ENCODE measurements at places on chromosomes 7 and 10. TPM values are rescaled to one million over a fixed set of nuclear protein-coding genes. Genes with fewer than 3 reads are reported as not detected.

Gene PGAM2
- total RNA-seq = 0.11 TPM

Gene PLXNA4
- total RNA-seq = not detected

Gene LBX1
- total RNA-seq = not detected

Gene WDR86
- total RNA-seq = not detected

Gene MYOZ1
- total RNA-seq = not detected

Gene LRRC17
- 0.27 TPM for total RNA-seq

Gene SLC18A3
- not detected for total RNA-seq

Gene ATRNL1
- 0.07 TPM for total RNA-seq

Gene RSPH10B2
- not detected for total RNA-seq

Gene TMEM229A
- total RNA-seq = not detected

Gene SFTPA1
- not detected for total RNA-seq

Gene NAT16
- not detected for total RNA-seq

Gene ZNF727
- not detected for total RNA-seq

Gene LRRD1
- total RNA-seq = not detected

Gene ZYX
- total RNA-seq = 126 TPM

Gene LIPF
- total RNA-seq = not detected

Gene ARMC3
- total RNA-seq = not detected

Gene MRLN
- not detected for total RNA-seq

Gene AKR1D1
- not detected for total RNA-seq

Gene BZW2
- total RNA-seq = 72.8 TPM

Gene TDRD1
- total RNA-seq = not detected

Gene NEBL
- 0.32 TPM for total RNA-seq

Gene RASSF4
- 0.21 TPM for total RNA-seq

Gene EN2
- total RNA-seq = not detected

Gene MMP21
- not detected for total RNA-seq

Gene ANKRD22
- 0.35 TPM for total RNA-seq

Gene MEST
- 42.3 TPM for total RNA-seq

Gene TMEM213
- not detected for total RNA-seq
